Activated CD4-positive, alpha-beta T cell treated with anti-CD3 and anti-CD28 coated beads, Interleukin-2, amount 50 U/mL, for 1 hour (primary cell): ENCODE measurements at places on chromosomes 1 and 21.
A peak's percentile ranks its signal among the peaks of the same experiment; 100 is the strongest.

DNA sequence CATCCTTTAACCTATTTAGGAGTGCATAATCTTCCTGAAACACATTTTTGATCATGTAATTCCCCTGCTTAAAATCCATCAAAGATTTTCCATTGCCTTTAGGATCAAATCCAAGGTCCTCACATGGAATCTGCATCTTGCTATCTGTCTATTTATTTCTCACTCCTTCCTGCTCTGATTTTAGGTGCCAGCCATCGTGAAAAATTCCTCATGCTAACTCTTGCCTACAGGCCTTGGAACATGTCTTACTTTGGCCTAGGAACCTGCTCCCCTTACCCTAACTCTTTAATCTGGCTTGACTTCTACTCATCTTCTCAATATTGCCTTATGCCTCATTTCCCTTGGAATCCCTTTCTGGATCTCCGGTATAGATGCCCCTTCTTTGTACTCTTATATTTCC, 1074.3 kb downstream of the TTLL7 start:
- no peak for DNase-seq

- no peak for DNase-seq
Measured at GRCh38 chr1:240474133-240474614, 137.8 kb downstream of the GREM2 start.

DNA sequence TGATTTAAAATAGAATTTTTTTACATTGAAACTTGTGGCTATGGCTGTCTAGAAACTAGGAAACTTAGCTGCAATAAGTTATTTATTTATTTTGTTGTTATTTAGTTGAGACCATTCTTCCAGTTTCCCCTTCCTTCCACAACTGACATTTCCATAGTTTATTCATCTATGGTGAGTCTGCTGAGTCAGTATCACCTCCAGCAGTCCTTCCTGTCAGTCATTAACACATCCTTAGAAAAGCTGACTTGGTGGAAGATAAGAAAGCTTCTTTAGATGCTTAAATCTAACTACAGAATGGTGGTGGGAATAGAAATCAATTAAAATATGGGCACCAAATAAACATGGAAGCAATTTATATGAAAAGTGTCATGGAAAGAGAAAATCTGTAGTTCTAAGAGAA, 714.0 kb downstream of the RWDD3 start:
- no peak for DNase-seq

DNA sequence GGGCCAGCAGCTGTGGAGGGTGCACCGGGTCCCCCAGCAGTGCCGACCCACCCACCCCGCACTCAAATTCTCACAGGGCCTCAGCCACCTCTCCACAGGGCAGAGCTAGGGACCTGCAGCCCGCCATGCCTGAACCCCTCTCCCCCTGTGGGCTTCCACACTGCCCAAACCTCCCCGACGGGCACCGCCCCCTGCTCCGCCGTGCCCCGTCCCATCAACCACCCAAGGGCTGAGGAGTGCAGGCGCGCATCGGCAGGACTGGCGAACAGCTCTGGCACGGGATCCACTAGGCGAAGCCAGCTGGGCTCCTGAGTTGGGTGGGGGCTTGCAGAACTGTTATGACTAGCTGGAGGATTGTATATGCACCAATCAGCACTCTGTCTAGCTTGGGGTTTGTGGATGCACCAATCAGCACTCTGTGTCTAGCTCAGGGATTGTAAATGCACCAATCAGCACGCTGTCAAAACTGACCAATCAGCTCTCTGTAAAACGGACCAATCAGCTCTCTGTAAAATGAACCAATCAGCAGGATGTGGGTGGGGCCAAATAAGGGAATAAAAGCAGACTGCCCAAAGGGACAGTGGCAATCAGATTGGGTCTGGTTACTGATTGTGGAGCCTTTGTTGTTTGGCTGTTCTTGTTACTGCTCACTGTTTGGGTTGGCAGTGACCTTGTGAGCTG, 12.4 kb upstream of the RCAN3 start:
- no peak for DNase-seq

GRCh38 chr1:241061062-241061461, 295.9 kb downstream of the RGS7 start:
- no peak for DNase-seq

- peak; percentile 12 for DNase-seq
Measured at GRCh38 chr1:54052431-54052933, 522 bp downstream of the TMEM59 start.

DNA sequence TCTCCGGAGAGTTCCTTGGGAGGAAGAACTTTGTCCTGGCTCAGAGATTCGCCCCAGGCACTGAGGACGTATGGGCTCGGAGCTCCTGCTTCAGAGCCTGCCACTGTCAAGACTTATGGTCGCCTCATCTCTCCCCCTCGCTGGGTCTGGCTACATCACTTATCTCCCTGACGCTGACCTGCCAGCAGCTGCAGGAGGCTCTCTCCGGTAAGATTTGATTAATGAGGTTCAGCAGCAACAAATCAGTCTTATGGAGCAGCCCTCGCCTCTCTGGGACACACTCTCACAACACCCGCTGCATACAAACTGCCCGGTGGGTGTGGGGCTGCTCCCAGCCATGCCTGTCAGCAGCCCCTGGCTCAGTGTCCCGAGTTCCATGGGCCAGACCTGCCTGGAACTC, 297.8 kb downstream of the RRAGC start:
- no peak for DNase-seq

DNA sequence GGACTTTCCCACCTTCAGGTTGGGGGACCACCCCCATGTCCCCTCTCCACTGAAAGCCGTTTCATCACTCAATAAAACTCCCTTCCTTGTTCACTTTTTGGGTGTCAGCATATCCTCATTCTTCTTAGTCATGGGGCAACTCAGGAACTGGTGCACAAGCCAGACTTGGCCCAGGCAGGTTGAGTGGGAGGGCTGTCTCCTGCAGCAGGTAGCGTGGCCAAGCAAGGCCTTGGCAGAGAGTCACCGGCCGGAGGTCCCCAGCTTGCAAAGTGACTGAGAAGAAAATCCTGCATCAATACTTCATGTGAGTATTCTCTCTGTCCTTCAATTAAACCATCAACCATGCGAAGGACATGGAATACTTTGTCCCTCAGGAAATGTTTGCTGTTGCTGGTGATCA, 148.9 kb downstream of the RHOU start:
- DNase-seq: no peak

DNA sequence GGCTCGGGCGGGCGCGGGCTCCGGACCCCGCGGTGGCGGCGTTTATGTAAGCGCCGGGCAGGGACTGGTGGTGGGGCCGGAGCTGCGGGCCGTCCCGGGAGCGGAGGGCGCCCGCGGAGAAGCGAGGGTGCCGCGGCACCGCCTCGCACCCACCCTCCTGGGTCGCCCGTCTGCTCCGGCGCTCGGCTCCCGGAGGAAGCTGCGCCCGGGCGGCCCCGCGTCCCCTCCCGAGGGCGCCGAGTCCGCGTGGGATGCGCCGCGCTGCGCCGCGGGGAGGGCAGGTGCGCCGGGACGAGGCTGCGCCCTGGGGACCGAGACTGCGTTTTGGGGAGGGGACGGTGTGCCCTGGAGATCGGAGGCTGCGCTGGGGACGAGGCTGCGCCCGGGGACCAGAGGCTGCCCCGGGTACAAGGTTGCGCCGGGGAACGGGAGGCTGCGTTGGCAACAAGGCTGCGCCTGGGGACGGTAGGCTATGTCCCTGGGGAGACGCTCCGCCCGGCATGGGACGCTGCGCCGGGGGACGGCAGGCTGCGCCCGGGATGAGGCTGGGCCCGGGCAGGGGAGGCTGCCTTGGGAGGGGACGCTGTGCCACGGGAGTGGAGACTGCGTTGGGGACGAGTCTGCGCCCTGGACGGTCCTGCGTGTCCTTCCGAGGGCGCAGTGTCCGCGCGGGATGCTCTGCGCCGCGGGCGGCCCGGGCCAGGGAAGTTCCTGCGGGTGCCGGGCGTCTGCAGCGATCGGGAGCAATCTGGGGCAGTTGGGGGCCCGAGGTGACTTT, 627 bp downstream of the ADARB1 start:
- DNase-seq: no peak

DNA sequence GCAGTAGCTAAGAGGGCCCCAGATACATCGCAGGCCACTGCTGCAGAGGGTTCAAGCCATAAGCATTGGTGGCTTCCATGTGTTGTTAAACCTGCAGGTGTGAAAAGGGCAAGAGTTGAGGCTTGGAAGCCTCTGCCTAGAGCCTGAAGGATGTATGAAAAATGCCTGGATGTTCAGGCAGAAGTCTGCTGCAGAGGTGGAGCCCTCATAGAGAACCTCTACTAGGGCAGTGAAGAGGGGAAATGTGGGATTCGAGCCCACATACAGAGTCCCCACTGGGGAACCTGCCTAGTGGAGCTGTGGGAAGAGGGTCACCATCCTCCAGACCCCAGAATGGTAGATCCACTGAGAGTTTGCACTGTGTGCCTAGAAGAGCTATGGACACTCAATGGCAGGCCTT, 30.6 kb upstream of the ADGRL4 start:
- DNase-seq: no peak

- no peak for DNase-seq
Measured at GRCh38 chr1:56339786-56340465, 239.4 kb downstream of the PLPP3 start.

DNA sequence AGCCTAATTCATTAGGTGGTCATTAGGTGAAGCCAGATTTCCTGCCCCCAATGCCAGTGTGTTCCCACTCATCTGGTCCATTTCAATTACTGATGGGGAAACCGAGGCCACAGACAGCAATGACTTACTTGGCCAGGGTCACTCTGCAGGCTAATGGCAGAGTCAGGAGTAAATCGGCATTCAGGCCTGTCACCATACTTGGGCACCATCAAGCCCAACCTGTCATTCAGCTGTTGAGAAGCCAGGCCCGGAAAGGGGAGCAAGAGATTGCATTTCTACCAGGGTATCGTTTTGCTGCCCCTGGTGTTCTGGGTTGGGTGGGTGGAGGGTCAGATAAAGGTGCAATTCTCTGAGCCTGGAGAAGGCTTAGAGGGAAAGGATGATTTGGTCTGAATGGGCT, 8.0 kb upstream of the TMEM61 start:
- no peak for DNase-seq

DNA sequence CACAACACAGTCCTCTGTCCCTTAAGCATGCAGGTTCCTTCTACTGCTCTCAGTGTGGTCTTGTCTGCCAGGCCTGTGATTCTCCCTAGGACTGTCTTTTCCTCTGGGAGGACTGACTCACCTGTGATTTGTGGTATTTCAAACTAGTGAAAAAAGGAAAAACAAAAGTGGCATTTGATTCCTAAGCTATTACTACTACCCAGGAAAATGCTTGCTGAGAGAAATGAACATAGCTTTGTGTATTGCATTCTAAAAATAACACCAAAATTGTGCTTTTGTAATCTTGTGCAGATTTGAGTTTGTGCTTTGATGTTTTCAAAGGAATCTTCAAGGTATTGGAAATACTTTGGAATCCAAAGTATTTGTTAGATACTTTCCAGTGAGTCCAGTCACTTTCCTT, 57.0 kb downstream of the GPR161 start:
- no peak for DNase-seq

- DNase-seq: no peak
Measured at GRCh38 chr21:32482565-32483292, 70.2 kb downstream of the EVA1C start.

DNA sequence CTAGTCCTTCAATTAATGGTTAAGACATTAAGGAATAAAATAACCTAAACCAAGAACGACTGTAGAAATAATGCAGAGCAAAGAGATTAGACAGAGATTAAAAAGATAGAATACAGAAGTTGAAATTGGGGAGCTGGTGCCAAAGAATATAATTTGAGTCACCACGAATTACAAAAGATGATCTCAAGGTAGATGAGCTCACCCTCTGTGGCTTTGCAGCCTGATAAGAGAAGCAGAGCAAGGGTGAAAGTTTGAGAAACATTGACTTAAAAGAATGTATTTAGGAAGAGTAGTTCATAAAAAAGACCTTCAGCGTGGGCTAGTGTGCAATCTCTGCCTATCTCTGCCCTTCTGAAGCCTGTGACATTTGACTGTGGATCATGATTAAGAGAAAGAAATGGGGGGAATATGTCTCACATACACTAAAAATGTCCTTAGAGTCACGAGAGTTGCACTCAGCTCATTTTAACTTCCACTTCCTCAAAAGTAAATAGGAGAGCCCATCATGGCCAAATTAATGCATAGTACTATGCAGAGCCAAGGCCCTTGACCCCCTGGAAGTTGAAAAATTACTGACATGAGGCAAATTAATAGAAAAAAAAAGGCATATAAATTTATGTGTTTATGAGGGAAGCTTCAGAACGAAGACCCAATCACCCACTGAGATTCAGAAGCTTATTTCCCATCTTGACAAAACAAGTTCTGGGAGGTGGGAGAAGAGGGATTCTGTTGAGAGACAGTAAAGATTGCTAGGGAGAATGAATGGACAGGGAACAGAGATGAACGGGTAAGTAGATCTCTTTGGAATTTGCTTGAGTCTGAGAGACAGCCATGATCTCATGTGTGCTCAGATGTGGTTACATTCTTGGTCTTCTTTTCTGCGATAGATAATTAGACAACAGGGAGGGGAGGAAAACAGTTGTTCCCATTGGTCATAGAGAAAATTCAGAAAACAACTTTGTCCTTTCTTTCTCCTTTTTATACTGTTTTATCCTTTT, 395.4 kb upstream of the LRRC7 start:
- DNase-seq: no peak
